ENCODE measurements at places on chromosomes 6 and 20.

GRCh38 chr20:18056174-18057100 lies 1.3 kb downstream of the OVOL2 start:
- no peak for DNase-seq

DNA sequence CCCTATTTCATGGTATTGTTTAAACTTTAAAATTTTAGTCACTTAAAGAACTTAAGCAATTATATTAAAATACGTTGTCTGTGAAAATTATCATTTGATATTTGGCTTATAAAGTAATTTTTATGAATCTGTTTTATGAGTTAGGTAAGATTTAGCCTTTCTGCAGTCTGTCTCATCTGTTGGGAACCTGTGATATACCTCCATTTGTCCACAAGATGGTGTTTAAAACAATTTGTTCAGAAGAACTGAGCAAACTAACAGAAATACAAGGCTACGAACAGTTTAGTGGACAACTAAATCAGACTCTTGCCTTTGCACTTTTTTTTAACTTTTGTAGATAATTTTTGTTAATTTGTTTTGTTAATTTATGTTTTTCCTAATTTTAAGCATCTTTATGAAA lies 92.4 kb downstream of the COL9A1 start:
- no peak for DNase-seq

- no peak for DNase-seq
These were observed 57.4 kb upstream of the CCDC167 start for GRCh38 chr6:37556881-37557644.

- no peak for DNase-seq
These were observed 43.0 kb upstream of the CCR6 start for GRCh38 chr6:167079853-167080297.

- DNase-seq: no peak
These were observed 184.7 kb upstream of the PREP start for GRCh38 chr6:105587349-105588122.

DNA sequence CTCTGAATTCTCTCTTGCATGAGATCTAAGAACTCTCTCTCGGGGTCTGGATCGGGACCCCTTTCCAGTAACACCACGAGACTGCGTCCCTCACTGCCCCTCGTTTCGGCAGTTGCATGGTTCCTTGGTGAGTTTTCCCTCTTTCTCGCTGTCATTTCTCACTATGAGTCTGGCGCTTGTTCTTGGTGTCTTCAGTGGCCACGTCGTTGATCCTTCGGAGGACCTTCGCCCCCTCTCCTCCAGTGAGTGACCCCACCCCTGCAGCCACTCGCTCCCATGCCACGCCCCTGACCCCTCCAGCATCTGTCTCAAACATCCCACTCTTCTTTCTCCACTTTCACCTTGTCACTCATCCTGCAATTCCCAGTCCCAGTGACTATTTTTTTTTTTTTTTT lies 23.0 kb downstream of the SYNJ2 start:
- DNase-seq: no peak

DNA sequence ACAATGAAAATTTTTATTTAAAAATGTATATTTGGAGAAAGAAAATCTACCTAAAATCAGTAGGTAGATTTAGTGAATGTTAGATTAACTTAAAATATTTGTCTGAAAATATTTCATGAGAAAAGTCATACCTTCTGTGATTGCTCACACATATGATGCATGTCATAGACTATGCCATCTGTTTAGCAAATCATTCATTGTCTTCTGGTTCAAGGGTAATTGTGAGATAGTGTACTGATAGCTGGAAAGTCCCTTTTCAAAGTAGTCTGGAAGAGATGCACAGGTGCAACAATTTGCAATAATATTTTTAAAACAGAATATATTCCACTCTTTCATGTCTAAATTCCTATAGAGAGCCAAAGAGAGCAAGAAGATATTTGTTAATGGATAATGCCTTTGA lies 21.0 kb upstream of the RNF217 start:
- no peak for DNase-seq

DNA sequence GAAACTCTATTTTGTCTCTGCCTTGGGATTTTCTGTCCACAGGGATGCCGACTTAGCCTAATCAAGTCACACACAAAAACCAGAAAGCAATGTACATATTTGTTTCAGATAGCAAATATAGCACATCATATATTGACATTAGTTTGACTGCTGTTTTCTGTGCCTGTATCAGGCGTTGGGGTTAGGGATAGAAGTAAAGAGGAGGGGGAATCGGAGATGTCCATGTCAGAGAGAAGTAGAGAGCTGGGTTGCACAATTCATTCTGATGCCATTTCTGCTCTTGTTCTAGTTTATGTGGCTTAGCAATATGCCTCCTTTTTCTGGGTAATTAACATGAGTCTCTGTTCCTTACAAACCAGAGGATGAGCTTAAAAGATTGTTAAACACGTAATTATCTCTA lies 14.7 kb upstream of the IPCEF1 start:
- no peak for DNase-seq
